ENCODE measurements at places on chromosomes 1 and 21.
A peak's percentile ranks its signal among the peaks of the same experiment; 100 is the strongest.

DNA sequence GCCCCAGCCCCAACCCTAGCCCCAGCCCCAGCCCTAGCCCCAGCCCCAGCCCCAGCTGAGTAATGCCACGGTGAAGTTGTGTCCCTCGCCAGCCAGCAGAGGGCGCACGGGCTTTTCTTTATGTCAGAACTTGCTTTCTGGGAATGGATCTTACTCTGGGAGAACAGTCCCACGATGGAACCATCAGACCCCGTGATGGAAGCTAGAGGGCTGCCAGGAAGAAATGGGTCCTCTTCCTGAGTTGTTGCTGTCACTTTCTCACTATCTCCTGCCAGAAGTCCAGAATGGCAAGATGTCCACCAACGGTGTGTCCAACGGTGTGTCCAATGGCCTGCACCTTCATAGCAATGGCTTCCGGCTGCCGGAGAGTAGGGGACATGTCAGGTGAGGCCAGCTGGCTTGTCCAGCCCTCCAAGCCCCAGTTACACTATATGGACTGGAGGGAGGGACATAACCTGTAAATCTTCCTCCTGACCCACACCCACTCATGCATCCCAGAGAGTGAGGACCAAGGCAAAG lies 25.1 kb upstream of the TMEM222 start:
- DNase-seq = no peak

DNA sequence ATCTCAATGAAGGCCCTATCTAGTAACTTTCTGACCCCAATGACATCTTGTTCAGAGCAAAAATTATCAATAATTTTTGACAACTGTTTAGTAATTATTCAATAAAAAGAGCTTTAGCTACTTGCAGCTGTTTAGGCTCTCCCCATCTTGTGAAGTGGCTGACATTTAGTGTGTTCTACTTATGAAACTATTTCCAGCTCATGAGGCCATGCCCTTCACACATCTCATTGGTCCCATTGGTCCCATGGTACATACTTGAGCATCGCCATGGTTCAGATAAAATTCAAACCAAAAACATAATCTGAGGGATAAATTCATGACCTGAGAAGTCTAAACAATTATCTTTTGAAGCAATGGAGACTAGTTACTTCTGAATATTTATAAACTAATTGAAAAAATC lies 24.2 kb downstream of the SPRTN start:
- no peak for DNase-seq

DNA sequence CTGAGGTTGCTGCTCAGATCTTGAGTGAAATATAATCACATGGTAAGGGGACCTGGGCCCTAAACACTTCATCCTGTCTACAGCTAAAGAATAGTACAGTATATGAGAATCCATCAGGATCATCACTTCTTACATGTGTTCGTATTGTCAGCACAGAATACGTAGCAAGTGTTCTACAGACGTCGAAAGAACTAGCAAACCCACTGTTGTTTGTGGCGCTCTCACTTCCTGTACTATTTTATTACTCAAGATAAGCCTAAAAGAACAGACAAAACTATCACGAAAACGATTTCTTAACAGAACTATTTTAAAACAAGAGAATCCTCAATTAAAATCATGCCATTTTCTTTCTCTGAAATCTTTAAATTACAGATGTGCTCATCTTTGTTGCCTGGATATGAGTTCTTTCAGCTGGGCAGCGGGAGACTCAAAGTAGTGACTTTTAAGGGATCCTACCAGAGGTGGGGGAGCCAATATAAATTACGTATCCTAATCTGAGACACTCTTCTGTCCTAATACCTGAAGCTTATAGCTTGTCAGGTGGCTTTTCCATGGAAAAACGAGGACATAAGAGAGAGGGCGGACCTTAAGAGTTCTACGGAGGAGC lies 724 bp downstream of the ST7L start:
- DNase-seq = no peak

DNA sequence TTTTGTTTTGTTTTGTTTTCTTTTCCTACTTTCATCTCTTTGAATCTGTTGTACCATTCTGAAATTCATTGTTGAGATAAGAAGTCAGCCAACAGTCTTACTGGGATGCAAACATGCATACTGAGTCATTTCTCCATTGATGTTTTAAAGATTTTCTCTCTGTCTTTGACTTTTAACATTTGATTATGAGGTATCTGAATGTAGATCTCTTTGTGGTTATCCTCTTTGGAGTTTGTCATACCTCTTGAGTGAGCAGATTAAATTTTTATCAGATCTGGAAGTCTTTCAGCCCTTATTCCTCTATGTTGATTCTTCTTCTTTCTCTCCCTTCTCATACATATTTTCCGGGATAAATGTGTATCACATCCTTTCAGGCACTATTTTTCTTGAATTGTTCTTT lies 406.9 kb upstream of the NCAM2 start:
- no peak for DNase-seq

DNA sequence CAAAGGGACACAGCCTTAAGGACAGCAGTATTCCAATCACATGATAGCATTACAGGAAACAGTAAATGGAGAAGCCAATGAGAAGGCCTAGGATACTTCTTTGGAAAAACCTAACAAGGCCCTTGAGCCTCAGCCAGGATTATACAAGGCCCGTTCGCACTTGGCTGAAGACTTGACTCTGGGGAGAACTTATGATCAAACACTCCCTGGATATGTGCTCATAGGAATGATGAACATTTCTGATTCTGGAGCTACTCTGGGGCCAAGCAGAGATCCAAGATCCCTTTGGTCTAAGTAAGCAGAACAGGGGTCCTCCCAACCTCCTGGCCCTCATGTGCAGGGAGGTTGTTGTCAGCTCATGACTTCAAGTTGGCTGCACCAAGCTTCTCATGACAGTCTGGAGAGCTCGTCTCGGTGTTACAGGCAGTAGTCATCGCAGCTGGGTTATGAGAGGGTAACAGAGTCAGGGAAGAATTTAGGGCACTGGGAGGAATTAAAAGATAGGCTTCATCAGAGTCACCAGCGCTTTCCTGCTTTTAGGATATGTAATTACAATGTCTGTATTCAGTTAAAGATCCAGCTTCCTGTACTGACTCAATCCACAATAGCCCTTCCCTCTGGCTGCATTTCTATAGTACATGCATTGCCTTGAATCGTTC lies 92.5 kb upstream of the IRF2BP2 start:
- no peak for DNase-seq

DNA sequence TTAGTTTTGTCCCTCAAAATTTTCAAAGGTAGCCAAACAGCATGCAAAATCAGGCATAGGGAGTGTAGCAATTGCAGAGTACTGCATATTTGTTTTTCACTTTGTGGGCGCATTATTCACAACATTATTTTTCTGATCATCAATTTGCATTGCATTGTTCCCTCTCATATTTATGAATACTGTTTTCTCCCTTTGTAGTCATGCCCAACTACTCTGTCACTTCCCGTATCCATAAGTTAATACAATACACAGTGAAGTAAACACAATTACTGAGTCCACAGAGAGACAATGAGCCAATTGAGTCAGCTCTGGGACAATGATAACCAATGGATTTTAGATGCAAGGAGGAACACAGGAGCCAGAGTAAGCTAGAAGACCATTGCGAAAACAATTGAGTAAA lies 944.0 kb upstream of the ADGRL4 start:
- DNase-seq = no peak

- no peak for DNase-seq
Measured at GRCh38 chr1:104196136-104196535, 446.4 kb downstream of the AMY1C start.

- peak; percentile 15 for DNase-seq
Measured at GRCh38 chr1:117967477-117967876, 37.9 kb downstream of the WDR3 start.

DNA sequence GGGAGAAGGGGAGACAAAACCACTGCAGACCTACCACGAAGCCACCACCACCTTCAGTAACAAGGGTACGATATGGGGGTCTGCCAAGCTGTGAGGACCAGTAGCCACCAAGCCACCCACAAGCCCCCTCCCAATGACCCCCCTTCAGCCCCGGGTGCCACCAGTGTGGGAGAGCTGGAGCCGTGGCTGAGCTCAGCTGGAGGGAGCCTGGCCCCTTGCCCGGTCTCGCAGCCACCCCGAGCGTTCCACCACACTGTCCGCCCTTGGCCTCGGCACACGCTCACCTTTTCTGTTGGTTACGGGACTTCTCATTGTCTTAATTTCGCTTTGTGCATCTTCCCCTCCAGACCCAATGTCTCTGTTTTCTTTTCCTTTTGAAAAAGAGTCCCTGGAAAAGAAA lies 26.4 kb upstream of the CNTN2 start:
- no peak for DNase-seq

DNA sequence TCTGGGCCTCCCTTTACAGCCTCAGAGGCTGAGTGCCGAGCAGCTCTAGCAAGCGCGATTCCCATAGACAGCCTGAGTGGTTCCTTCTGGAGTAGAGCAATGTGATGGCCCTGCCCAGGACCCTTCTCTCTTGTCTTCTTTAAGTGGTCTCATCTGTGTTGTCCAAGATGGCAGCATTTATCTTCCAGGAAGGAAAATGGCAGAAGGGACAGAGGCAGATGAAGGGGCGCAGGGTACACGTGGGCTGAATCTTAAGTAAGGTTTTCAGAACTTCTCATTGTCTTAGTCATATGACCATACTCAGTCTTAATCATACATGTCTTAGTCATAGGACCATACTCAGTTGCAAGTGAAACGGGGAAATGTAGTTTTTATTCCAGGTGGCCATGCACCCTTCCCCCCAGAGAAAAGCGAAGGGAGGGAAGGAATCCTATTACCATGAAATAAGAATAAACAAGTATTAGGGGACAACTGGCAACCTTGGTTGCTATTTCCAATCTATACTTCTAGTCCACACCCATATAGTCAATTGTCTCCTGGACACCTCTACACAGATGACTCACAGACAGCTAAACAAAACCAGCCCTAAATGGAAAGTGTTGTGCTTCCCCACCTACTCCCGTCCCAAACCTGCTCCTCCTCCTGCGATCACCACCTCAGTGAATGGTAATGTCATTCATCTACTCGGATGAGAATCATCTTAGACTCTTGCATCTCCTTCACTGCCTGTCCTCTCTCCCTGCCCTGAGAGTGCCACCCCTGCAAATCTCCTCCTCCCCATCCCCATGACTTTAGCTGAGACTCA lies 13.3 kb downstream of the OVAAL start:
- no peak for DNase-seq

DNA sequence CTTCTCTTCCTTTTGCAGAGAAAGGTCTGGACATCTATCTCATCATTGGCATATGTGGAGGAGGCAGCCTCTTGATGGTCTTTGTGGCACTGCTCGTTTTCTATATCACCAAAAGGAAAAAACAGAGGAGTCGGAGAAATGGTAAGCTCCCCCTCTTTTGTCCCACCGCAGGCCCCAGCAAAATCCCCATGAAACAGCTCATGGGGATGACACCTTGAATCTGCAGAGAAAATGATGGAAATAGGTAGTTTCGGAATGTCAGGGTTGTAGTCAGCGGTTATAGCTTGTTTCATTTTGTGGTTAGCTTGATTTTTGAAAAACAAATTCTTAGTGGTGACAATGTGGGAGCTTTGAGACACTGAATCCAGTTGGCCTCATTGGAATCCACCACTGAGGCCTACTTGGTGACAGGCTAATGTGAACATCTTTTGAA lies 10.3 kb downstream of the CD2 start:
- no peak for DNase-seq

GRCh38 chr21:31711745-31712285 lies 20.1 kb downstream of the SCAF4 start:
- no peak for DNase-seq

DNA sequence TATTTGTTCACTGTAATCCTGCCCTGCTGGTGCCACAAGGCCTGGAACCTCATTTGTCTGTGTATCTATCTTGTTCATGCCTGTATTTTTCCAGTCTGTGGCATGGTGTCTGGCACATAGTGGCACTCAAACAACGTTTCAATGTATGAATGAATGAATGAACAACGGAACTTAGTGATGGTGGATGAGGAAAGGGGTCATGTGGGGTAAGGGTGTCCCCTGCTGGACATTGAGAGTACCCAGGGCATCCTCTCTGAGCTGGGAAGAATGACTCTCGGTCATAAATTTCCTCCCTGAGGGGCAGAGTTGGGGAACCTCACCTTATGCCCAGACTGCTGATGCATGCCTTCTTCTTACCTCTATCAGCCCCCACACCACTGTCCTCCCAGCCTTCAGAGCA lies 18.9 kb upstream of the ZNF683 start:
- DNase-seq = no peak

DNA sequence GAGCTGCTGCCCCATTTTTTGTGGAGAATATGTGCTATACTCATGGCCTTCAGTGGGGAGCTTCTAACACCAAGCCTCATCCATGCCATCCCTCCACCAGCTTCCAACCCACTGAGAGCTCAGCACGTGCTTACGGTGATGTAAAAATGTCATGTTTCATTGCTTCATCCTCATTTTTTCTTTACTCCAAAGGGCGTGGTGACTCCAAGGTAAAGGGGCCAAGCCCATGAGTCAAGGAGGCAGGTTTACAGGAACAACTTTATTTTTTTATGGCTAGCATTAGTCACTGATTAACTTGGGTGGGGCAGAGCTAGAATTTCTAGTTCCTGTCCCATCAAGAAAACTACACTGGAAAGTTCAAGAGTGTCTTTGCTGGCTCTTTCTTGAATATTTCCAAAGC lies at the start of gene C1orf226:
Gene C1orf226, plus strand, starts transcription at position 346 of the 400 bp plus-strand sequence. CDS start 174 bp downstream, outside the sequence.
- no peak for DNase-seq

DNA sequence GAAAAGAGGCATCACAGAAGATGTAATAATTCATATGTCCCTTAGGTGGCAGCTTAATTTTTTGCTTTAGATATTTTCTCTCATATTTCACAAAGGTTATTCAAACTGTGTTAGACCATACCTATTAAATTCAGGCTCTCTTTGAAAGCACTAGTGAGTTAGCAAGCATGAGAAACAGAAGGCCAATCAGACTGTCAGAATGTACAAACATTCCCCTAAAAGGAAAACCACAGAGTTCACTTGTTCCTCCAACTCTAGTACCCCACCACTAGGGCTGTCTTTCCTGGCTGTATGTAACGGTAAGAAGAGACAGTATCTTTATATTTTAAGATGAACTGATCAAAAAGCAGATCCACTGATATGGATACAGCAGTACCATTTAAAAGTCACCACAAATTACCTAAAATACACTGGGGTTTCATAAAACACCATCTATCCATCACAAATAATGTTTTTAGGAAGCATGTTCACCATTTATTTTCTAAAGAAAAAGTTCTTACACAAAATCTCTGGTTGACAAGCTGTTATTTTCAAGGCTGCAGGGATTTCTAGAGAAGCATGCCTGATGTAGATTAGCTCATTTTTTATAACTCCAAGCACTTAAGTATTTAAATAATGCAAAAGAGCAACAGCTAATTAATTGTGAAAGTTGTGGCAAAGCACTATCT lies 1.8 kb downstream of the ARPC5 start:
- DNase-seq = peak; percentile 84

DNA sequence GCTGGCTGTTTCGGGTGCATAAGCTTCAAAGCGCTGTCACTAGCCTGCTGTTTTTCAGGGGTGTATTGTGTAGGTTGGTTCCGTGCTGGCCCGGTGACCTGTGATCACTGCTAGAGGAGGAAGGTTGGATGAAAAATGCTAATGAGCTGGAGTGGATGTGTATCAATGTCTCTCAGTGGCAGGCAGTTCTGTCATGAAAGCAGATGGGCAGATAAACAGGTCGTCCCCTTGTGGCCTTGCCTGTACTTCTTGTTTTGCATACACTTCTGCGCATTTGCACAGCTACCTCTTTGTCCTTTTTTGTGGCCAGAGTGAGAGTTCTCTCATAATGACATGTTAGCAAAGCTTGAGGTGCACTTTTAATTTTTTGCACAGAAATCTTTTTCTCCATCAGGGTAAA lies 2.9 kb downstream of the SELENON start:
- DNase-seq = no peak
